Natural killer cell treated with Interleukin-12 subunit alpha and Interleukin-12 subunit beta and Interleukin-15 and Interleukin-18, amount 100 ng/mL, for 72 hours (primary cell): ENCODE measurements at places on chromosomes 2 and 18.

- no peak for DNase-seq
Observed at GRCh38 chr2:162172802-162173370, 20.8 kb upstream of the GCG start.

- DNase-seq = no peak
Observed at GRCh38 chr2:133837441-133838094, 269.3 kb upstream of the NCKAP5 start.

- no peak for DNase-seq
Observed at GRCh38 chr2:216803791-216804190, 56.1 kb downstream of the TNP1 start.

DNA sequence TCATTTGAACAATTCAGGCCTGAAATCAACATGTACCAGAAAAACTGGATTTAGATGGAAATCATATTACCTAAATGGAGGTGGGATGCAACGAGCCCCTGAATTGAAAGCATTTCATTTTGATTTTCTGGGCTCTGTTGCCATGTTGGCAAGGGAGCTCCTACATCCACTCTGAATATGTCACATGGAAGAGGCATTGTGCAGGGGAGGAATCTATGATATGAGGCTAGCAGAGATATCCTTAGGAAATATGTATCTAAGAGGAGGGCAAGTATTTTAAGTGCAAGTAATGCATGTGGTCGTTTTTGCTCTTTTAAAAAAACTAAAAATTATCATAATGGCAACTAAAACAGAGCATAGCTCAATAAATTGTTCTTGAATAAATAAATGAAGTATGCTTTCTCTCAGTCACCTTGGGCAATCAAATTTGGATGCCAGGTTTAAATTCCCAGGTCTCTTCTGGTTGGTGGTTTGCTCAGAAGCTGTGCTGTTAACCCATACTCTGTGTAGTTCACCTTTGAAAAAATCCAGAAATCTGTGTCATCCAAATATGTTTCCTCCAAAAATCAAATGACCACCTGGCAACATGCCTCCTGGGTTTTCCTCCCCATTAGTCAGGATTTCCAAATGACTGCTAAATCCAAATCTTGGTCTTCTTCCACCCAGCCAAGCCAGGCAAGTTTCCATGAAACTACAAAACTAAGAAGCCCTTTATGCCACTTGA, 6.5 kb upstream of the LGALSL start:
- DNase-seq = no peak

- no peak for DNase-seq
Observed at GRCh38 chr18:62384068-62384467, 59.0 kb downstream of the TNFRSF11A start.

GRCh38 chr2:9248363-9248762, 41.8 kb downstream of the ASAP2 start:
- DNase-seq = no peak

DNA sequence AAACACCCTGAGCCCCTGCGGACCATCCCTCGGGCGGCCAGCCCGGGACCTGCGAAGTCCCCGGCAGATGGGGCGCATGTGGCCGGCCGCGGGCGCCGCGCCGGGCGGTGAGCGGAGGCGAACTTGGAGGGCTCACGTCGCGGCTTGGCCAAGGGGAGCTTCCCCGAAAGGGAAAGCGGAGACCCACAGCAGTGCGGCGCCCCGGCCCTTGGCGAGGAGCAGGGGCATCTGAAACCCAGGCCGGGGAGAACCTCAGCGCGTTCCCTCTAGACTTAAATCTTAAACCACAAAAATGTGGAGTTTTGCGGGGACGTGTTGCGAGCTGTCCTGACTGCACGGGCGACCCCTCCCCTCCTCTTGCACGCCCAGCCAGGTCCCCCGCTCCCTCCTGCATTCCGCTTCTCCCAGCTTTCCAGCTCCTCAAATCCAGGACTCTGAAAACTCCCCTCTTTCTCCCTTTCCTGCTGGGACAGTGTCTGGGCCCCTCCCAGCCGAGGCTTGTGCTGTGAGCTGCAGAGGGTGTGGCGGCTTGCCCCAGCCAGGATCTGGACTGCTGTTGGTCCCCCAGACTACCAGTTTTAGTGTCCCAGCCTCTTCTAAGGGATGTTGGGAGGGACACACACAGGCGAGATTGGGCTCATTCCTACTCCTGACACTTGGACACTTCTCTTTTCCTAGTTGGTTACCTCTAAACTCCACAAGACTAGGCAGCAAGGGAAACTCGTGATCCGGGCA, 1.3 kb downstream of the FMNL2 start:
- no peak for DNase-seq

DNA sequence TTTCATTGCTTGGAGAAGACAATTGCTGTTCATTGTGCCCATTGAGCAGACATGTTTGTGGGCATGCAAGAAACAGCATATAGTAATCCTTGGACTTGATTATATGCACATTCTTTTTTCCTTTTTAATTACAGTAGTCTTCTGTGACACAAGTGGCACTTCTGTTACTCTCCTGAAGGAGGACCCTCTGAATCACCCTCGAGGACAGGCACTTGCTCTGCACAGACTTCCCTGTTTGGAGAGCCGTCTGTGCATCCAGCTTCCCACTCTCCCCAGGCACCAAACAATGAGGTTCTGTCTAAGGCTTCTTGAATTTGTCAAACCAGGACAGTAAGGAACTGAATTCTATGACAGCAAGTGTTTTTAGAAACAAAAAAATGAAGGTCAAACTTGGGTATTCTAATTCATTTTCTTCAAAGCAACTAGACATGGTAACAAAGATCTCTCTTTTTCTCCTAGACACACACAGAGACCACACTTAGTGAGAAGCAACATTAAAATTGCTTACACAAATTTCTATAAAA, 844.6 kb upstream of the ID2 start:
- DNase-seq = no peak

GRCh38 chr2:68135448-68136320, 22.0 kb upstream of the PNO1 start:
- no peak for DNase-seq

DNA sequence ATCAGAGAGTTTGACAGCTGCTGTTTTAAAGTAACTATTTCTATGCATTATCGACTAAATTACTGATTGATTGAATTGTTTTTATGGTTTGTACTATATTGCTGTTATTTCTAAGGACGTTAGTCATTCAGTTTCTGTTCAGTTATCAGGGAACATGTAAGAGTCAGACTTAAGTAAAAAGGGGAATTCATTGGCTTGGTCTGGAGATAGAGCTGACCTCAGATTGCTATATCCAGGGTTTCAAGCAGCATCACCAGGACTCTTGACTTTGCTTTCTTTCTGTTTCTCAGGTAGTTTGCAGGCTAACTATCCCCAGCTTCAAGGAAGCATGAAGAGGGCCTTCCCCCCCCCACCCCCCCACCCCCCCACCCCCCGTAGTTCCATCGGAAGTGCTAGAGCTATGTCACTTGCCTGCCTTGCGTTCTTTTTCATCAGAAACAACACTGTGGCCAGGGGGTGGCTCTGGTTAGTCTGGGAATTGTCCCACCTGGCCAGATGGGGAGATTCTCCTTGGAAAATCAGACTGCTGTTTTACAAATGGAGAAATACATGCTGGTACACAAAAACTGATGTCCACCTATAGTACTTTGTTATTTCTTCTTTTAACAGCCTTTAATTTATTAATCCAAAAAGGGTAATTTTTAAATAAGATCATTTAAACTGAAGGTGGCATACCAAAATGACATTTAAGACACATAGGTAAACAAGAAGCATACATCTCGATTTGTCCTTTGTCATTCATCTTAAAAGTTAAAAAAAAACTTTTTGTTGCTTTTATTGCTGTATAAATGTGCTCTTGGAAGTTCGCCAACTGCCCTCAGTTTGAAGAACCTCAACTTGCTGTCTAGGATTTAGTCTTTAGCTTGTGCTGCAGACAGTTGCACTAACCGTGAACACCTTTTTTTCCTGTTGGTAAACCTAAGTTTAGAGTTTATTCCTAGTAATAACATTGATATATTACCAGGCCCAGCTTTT, 9.4 kb downstream of the SMAD4 start:
- no peak for DNase-seq
